Dermis blood vessel endothelial cell (primary cell): ENCODE measurements at places on chromosomes 4 and X.

DNA sequence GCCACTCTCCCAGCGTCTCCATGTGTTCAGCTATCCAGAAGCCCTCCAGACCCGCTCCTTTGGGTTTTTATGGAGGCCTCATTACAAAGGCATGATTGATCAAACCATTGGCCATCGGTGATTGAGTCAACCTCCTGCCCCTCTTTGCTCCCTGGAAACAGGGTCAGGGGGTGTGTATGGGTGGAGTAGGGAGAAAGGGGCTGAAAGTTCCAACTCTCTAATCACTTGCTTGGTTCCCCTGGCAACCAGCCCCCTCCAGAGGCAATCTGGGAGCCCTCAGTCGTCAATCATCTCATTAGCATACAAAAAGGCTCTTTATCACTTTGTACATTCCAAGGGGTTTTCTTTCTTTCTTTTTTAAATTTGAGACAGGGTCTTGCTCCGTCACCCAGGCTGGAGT, 2.3 kb downstream of the TRIM2 start:
- DNase-seq = no peak

DNA sequence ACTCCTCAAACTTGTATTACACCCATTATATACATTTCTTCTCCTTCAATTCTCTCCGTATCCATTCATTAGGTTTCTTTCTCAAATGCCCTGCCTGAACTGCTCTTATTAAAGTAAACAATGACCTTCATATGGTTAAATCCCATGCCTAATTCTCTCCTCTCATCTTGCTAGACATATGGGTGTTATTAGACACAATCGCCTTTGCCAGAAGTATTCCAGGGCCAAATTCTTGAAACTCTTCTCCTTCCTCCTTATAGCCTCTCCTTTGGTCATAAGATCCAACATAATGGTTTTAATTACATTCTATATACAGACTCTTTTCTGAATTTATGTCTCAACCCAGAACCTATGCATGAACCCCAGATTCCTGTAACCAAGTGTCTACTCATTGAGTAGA, 4.8 kb downstream of the ANXA10 start:
- no peak for DNase-seq

DNA sequence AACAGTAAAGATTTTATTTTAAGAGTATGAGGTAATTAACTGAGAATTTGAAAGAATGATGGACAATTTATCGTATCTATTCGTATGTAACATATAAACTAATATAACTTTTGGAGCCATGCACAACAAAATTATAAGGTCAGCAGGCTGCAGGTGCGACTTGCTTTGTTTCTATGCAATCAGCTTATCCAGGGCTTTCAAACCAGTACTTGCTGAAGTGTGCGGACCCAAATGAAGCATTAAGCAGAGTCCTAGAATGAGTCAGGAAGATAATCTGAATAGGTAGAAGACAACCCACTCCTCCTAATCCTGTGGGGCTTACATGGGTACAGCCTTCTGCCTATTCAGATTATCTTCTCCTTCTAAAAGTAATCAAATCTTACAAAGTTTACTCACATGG, 2.1 kb downstream of the NSD2 start:
- DNase-seq = no peak

GRCh38 chrX:7223271-7223670, 75.3 kb upstream of the PUDP start:
- no peak for DNase-seq

DNA sequence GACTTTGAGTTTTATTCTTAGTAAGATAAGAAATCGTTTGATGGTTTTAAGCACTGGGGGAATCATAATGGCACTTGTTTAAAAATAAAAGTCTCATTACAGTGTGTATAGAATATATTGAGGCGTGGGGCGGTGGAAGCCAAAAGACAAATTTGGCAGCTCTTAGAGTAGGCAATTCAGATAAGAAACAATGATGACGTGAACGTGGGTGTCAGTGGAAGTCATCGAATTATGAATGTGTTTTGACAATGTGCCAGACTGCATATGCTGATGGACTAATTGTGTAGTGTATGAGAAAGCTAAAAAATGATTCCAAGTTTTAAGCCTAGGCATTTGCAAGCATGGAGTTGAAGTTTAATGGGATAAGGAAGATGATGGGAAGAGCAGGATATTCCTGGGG, 35.8 kb downstream of the SPANXD start:
- DNase-seq = no peak

GRCh38 chr4:167032871-167033270, 201.4 kb downstream of the SPOCK3 start:
- DNase-seq = peak; percentile 5

DNA sequence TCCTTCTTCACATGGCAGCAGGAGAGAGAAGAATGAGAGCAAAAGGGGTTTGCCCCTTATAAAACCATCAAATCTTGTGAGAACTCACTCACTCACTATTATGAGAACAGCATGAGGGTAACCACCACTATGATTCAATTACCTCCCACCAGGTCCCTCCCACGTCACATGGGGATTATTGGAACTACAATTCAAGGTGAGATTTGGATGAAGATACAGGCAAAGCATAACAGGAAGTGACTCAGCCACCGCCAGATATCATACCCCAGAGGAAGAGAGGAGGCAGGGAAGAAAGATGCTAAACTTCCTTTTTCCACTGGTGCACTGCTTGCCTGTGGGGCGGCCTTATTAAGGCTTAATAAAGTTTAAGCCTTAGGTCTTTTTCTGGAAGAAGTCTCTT, 766.1 kb downstream of the KCTD8 start:
- no peak for DNase-seq

- no peak for DNase-seq
Measured at GRCh38 chr4:112184438-112184837, 39.2 kb downstream of the FAM241A start.

DNA sequence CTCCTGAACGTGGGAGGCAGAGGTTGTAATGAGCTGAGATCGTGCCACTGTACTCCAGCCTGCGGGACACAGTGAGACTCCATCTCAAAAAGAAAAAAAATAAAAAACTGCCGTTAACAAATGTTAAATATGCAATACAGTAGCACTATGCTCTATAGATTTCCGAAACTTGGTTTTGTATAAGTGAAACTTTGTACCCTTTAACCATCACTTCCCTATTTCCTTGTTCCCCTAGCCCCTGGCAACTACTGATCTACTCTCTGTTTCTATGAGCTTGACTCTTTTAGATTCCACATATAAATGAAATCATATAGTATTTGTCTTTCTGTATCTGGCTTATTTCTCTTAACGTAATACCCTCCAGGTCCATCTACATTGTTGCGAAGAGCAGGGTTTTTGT, 74.1 kb downstream of the TAB3 start:
- DNase-seq = no peak

- no peak for DNase-seq
Measured at GRCh38 chr4:109996526-109996925, 83.8 kb downstream of the EGF start.

DNA sequence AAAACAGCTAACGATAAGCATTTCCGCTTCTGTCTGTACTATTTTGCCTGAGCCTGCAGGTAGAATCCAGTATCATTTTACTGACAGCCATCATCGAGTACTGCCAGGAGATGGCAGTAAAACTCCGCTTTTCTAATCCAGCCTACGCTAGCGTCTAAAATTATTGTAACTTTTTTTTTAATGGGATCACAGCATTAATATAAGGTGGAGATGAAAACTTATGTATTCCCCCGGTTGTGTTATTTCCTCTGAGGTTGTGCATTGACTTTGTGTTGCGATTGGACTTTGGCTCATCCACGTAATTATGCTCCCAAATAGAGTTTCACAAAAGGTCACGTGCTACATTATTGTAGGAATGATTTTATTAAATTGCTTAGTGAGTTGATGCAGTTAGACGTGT, 248.1 kb downstream of the C4orf33 start:
- DNase-seq = peak; percentile 58

DNA sequence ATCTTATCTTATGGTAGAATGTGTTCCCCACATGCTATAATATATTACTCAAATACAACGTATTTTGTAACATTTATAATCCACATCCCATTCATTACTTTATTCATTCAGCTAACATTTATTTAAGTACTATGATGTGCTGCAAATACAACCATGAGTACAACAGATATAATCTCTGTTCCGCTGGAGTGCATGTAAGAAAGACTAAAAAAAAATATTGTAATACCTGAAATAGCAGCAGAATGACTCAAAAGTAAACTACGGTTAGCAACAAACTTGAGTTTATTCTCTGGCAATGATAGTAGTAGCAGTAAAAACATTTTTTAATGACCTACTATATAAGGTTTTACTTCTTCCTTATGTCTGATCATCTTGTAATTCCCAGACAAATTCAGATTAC, 1776.3 kb downstream of the STIM2 start:
- no peak for DNase-seq

DNA sequence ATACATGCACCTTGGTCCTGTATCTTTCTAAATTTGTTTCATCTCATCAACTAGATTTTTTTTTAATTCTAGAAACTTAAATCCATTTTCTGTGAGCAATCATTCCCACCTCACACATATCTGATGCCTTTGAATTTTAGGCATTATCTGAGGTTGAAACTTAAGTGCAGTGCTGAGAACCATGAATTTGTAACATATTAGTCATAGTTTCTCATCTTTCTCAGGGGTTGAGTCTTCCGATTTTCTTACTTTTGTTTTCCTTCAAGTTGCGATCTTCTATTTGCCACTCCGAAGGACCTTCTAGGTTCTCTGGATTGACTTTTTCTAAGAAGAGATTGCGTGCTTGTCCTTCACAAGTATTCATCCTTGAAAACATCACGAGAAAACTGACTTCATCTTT, 3.7 kb upstream of the NR0B1 start:
- DNase-seq = no peak

- no peak for DNase-seq
Measured at GRCh38 chrX:136761421-136761820, 19.3 kb downstream of the ARHGEF6 start.

GRCh38 chr4:174742561-174742960, 86.5 kb downstream of the GLRA3 start:
- DNase-seq = no peak

DNA sequence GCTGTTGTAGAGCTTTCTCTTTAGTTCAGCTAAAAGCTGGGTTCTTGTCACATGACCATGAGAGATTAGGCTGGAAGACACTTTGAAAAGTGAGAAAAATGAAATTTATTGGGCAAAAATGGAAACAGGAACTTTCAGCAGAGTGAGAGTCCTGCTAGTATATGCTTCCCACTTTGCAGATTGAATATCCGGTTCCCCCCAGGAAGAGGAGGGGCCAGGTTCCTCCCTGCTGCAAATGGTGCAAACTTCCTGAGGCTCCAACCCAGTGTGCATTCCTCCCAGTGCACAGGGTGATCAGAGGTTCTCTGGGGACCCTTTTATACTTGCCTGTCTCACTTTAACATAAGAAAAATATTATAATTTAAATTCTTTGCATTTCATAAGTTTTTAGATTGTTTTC, 119.9 kb upstream of the SPIN4 start:
- no peak for DNase-seq

- DNase-seq = no peak
Measured at GRCh38 chrX:37776283-37776986, 3.4 kb upstream of the CYBB start.

- peak; percentile 64 for DNase-seq
Measured at GRCh38 chr4:84916227-84916626, 50.3 kb downstream of the WDFY3 start.

DNA sequence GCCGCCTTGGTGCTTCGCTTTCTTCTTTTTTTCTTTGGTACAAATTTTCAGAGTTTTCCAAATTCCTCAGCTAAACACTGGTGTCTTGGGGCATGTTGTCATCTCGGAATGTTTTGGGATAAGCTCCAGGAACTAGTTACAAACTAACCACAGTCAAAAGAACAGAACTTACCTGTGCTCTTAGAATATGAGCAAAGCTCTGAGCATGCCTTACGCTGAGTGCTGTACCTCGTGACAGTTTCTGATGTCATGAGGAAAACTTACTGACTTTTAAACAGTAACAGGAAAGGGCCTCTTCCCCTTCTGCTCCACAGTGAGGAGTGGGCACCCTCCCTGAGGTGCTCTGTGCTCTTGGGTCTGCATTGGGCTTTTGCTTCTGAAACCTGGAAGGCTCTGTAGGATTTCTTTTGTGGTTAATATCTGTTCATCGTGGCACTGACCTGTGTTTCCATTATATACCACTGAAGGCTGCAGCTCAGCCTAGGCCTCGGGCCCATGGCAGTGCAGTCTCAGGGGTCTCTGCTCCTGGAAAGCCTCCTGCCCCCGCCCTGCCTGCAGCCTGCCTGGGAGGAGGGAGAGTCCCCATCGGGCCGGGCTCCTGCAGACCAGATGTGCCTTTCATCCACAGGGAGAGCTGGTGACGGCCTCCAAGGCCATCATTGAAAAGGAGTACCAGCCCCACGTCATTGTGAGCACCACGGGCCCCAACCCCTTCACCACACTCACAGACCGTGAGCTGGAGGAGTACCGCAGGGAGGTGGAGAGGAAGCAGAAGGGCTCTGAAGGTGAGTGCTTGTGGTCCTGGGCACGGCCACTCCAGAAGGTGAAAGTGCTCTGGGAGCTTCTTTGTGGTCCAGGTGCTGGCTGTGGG, 48.7 kb downstream of the NOP14 start:
- no peak for DNase-seq

DNA sequence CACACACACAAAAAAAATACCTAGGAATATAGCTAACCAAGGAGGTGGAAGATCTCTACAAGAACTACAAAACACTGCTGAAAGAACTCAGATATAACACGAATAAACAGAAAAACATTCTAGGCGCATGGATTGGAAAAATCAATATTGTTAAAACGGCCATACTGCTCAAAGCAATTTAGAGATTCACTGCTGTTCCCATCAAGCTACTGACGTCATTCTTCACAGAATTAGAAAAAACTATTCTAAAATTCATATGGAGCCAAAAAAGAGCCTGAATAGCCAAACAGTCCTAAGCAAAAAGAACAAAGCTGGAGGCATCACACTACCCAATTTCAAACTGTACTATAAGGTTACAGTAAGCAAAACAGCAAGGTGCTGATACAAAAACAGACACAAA, 390.2 kb downstream of the IDS start:
- DNase-seq = no peak

DNA sequence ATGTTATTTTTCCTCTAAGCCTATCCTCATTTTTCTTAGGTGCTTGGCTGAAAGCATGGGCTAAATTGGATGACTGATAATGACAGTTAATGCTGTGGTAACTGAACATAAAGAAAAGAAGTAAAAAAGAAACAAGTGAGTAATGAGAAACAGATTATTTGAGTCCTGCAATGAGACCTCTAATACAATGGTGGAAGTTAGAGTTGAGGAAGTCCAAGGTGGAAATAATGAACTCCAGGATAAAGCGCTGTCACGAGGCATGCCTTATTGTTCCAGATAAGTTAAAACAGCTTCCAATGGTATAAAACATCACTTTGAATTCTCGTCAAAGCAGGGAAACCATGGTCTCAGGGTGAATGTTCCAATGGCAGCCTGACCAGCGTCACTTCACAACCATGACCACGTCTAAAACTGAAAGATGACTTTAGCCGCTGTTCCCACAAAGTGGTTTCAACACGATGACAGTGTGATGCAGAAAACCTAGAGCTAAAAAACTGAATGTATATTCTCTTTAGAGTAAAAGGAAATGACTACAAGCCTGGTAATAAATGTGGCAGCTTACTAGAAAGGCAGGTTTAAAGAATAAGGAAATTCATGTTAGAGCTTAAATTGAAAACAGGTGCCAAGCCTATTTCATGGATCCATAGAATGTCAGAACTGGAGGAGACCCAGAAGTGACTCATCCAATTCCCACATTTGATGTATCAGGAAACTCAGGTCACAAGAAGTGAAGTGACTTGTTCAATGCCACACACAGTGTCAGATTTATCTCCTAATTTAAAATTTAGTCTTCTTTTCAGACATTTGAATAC, 202.6 kb upstream of the GYPA start:
- peak; percentile 37 for DNase-seq
